ENCODE measurements at places on chromosomes 6 and 20.

- peak; percentile 82 for DNase-seq
Measured at GRCh38 chr20:31790401-31790800, 28.8 kb upstream of the MYLK2 start.

DNA sequence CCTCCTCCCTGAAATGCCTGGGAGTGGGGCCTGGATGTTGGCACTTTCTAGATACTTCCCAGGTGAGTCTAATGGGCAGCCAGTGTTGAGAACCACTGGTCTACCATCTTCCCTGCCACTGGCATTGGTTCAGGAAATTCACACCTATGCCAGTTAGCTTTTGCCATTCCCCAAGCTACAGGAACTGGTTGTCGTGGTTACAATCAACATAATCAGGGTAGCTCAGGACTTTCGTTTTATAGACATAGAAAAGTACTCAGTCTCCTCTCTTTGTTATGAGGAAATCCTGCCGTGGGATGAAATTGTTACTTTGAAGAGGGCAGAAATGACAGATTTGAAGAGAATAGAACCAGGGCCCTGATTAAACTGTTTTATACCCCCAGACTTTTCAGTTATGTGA is 127.9 kb upstream of the FOXO3 start:
- no peak for DNase-seq

GRCh38 chr20:51542033-51542570 is 417 bp downstream of the NFATC2 start:
- no peak for DNase-seq

GRCh38 chr6:30013291-30013922 is 47.7 kb upstream of the POLR1H start:
- DNase-seq: peak; percentile 10

GRCh38 chr20:38133680-38134426 is 31.2 kb downstream of the TGM2 start:
- DNase-seq: no peak

DNA sequence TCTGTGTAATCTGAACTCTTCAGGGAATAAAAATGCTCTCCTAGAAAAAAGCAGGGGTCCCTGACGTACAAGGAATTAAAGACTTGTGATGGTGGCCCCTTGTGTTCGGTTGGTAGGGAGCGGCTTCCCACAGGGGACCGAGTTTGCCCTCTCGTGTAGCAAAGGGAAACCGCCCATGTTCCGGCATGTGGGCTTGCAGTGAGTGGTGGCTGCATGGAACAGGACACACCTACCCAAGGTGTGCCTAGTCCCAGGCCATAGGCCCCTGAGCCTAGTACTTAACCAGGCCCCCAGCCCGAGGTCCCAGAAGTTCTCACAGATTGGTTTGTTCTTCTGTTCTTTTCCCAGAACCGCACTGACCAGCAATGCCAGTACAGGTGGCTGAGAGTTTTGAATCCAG is 15.5 kb downstream of the MYBL2 start:
- DNase-seq: no peak

DNA sequence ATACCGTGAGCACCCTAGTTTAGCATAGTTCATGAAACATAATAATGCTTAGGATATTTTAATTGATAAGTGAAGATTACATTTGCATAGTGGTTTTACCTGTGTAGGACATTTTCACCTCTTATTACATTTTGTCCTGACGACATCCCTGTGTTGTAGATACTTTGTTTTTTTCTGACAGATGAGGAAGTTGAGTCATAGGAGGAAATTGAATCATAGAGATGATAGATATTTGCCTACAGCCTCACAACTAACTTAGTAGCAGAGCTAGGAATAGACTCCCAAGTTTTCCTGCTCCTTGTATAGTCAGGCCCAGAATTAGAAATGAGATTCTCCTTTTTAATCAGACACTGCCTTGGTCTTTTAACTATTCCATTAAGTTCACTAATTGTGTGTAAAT is 100.5 kb upstream of the SUPT3H start:
- DNase-seq: peak; percentile 9

DNA sequence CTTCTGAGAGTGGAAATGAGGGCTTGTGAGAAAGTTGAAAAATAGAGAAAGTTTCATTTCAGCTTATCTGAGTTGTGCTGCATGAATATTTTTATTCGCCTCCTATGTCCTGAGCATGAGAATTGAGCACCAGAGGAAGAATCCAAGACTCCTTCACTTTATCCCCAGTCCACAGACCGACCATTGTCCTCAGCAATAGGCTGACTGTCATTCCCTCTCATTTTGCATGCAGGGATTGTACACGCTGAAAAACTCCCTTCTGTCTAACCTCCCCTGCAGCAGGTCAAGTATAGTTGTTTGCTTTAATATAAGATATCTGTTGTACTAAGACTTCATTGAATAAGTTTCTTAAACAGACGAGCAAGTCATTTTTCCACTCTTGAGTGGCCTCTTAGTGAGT is 437.6 kb downstream of the PRKN start:
- DNase-seq: no peak

DNA sequence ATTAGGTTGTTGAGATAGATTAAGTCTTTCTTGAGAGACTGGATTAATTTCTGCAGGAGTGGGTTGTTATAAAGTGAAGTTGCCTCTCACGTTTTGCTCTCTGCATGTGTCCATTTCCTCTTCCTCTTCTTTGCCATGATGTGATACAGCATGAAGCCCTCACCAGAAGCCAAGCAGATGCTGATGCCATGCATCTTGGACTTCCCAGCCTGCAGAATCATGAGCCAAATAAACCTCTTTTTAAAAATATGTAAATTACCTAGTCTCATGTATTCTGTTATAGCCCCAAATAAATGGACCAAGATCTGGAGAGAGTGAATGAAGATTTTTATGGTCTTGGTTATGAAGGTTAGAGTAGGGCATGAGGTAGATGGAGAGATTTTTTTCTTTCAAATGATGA is 111.6 kb upstream of the MAN1A1 start:
- DNase-seq: no peak

GRCh38 chr6:16849280-16849987 is 88.2 kb upstream of the ATXN1 start:
- peak; percentile 44 for DNase-seq

DNA sequence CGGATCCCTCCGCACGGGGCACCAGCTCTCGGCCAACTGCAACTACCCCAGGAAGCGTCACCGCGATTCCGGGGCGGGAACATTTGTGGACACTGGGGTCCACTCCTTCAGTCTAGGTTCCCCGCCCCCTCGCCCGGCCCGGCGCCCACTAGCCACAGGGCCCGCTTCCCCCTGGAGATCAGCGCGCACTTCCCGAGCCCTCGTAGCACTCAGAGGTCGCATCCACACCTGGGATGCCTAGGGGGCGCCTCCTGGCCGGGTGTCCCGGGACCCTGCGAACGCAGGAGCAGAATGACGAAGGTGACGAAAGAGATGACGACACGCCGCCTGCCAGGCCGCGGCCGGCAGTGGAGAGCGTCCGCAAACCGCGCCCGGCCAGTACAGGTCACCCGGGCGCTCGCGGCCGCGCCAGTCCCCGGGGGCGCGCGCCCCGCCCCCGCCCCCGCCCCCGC is 309 bp upstream of the AIG1 start:
- DNase-seq: peak; percentile 84

- no peak for DNase-seq
Measured at GRCh38 chr6:43303751-43304331, 4.8 kb downstream of the CRIP3 start.

DNA sequence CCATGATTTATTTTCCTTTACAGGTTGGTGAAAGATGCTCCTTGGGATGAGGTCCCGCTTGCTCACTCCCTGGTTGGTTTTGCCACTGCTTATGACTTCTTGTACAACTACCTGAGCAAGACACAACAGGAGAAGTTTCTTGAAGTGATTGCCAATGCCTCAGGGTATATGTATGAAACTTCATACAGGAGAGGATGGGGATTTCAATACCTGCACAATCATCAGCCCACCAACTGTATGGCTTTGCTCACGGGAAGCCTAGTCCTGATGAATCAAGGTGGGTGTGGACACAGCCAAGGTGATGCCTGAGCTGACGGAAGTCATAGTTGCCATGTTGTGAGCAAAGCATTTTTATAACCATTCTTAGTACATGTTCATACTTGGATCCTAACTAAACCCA is 34.6 kb upstream of the CALHM6 start:
- no peak for DNase-seq

DNA sequence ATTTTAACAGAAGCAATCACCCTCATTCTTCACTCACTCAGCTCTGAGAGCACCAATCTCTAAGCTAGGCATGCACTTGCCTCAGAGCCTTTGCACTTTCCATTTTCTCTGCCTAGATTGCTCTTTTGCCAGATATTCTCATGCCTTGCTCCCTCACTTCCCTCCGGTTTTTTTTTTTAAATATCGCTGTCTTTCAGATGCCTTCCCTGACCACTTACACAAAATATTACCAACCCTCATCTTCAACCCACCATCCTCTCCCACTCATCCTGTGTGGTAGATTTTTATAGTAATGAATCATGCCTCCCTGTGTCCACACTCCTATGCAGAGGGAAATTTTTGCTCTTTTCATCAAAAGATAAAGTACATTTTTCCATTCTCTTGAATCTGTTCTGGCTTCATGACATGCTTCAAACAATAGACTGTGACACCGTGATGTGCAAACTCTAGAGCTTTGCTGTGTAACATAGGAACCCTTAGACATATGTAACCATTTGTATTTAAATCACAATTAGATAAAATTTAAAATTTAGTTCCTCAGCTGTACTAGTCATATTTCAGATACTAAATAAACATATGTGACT is 437.1 kb downstream of the UTRN start:
- no peak for DNase-seq

- no peak for DNase-seq
Measured at GRCh38 chr6:24374612-24375011, 16.8 kb upstream of the DCDC2 start.

- DNase-seq: peak; percentile 28
Measured at GRCh38 chr6:10521104-10521808, at the start of gene GCNT2. TSS of gene GCNT2 (plus strand) at chr6:10521351. CDS start at chr6:10528912, 7,561 bp downstream.

DNA sequence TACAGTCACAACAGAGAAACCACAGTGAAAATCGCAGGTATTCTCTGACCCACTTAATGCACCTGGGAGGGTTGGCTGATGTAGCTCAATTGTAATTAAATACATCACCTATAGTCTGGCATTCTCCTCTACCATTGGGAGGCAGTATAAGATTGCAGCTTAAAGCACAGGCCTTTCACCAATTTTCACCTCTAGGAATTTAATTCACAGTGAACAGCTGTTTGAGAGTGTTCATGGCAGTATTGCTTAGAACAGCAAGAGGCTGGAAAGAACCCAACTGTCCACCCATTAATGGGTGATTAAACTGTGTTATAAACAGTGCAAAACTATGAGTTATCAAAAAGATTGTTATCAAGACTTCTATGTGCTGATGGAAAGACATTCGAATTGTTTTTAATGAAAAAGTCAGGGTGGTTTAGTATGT is 2.0 kb downstream of the EDEM2 start:
- peak; percentile 17 for DNase-seq

DNA sequence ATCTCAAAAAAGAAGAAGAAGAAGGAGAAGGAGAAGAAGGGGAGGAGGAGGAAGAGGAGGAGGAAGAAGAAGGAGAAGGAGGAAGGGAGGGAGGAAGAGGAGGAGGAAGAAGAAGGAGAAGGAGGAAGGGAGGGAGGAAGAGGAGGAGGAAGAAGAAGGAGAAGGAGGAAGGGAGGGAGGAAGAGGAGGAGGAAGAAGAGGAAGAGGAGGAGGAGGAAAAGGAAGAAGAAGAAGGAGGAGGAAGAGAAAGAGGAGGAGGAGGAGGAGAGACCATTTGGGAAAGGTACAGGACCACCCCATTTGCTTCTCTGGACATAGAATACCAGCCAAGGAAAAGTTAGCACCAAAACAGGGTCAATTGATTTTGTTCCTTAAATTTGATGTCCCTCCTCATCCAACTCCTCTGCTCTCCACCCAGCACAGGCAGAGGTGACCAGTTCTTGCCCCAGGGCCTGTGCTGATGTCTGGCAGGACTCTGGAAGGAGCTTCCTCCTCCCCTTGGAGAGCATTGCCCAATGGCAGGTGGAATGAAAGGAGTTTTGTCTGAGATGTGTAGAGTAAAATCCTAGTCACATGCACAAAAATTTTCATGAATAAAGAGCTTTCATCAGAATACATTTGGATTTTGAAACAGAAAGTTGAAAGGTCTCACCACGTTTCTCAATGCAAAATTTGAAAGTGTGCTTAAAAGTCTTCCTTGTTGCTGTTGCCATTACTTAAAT is 182.9 kb downstream of the LY86 start:
- no peak for DNase-seq

GRCh38 chr20:35370751-35371150 is 41.0 kb downstream of the UQCC1 start:
- no peak for DNase-seq

DNA sequence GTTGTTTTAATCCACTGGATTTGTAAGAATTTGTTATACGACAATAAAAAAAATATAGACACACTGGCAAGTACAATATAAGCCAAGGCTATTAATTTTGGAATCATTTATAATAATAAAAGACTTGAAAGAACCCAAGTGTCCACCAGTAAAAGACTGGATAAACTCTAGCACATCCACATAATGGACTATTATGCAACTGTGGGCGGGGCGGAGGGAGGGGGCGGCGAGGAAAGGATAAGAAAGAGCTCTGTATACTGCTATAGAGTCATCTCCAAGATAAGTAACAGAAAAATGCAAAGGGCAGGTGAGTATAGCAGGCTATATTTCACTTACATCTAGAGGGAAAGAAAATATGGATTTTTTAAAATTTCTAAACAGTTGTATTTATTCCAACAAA is 123.3 kb downstream of the TBC1D32 start:
- DNase-seq: no peak

GRCh38 chr6:30150671-30151395 is 10.2 kb downstream of the TRIM10 start:
- DNase-seq: no peak

DNA sequence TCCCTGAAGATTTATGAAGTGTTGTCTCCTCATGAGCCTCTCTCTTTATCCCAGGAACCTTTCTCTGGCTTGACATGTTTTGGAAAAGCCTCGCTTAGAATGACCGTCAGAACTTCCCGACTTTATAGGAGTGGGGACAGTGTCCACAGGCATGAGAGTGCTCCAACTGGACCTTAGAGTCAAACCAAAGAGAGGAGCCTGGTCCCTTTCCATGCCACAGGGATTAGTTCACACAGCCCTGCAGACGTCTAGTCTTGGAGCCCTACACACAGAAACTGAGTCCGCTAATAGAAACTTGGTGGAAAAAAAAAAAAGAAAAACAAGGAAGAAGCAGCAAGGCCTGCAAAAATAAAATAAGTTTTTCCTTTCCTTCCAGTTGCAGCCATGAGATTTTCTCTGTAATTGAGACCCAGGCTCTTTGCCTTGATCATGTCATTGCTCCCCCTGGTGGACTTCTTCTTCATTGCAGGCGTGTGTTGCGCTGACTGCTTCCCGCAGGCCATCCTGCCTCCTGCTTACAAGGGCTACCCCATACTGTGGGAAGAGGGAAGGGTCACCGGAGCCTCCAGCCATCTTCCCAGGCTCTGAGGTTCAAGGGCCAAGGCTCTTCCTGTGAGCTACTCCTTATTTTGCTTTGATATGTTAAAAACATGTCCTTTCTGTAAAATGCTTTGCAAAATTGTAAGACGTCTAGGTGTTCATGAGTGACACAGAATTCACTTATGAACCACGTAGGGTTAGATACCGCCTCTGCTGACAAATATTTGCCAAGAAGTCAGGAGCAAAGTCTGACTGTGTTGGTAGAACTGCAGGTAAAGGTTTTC is 201.0 kb downstream of the UST start:
- peak; percentile 94 for DNase-seq
